Progenitor cell of endocrine pancreas (in vitro differentiated cells): ENCODE measurements at places on chromosomes 3 and 15. TPM values are rescaled to one million over a fixed set of nuclear protein-coding genes. Genes with fewer than 3 reads are reported as not detected.

DNA sequence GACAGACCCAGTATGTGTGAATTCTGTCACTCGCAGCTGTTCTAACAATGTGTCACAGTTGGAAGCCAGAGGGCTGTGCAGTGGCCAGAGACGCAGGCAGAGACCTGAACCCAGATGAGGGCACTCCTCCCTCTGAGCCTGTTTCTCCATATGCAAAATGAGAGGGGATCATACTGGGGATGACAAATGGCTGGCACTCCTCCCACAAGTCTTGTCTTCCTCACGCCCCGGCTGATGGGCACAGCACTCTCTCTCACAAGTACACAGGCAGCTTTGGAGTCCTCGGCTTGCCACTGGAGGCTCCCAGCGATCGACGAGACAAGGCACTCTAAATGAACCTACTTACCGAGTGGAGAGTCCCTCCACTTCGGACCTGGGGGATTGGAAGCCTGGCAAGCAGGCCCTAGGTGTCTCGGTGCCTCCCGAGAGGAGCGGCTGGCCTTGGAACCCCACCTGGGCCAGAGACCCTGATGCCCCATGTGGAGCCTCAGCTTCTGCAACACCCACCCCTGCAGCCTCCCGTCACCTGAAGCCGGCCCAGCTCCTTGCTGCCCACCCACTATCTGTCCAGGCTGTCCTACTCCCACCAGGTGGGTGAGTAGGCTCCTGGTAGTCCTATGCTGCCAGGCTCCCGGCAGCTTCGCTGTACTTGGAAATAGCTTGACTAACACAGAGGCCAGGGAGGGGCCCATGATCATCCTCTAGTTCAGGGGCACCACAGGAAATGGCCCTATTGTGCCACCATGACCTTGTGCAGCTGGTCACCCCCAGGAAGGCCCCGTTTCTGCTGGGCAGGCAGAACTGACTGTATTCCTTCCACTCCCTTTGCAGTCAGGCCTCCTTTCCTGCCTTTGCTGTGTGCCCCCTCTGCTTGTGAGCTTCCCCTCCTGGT, 65.0 kb upstream of the IQSEC1 start:
- H3K4me3 ChIP-seq: no peak overlapping the region
- H3K36me3 ChIP-seq: no peaks in the 10 kb centered on the region
- H3K4me1 ChIP-seq: no peaks in the 10 kb centered on the region
- H3K27me3 ChIP-seq: peaks cover 7% of the 10 kb centered on the region
- H3K27ac ChIP-seq: no peak overlapping the region

DNA sequence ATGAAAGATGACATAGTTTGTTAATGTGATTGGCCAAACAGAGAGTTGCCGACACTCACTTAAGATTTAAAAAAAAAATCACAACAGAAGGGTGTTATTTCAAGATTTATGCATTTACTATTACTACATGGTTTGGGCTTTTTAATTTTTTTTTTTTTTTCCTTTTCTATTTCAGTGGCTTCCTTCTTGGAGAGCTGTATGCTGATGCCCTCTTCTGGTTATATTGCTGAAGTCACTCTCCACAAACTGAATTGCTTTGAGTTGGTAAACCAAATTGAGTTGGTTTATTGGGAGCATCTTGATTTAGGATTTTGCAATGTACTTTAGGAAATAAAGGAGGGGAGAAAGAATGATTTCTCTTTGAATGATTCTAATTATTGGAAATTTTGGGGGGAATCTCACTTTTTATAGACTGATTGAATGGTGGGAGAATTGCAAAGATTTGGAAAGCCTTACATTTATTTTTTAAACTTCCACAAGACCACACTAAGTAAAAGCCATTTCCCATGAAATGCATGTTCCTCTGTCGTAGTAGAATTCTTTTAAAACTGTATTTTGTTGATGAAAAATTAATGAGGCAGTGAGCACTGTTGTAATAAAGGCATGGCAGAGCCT, 186.6 kb upstream of the FEZF2 start:
- no peaks in the 10 kb centered on the region for H3K4me1 ChIP-seq
- peaks cover 4% of the 10 kb centered on the region for H3K36me3 ChIP-seq
- no peaks in the 10 kb centered on the region for H3K27me3 ChIP-seq
- no peak overlapping the region for H3K4me3 ChIP-seq
- no peak for DNase-seq

The INKA1 gene
- total RNA-seq: not detected in 2 replicates

DNA sequence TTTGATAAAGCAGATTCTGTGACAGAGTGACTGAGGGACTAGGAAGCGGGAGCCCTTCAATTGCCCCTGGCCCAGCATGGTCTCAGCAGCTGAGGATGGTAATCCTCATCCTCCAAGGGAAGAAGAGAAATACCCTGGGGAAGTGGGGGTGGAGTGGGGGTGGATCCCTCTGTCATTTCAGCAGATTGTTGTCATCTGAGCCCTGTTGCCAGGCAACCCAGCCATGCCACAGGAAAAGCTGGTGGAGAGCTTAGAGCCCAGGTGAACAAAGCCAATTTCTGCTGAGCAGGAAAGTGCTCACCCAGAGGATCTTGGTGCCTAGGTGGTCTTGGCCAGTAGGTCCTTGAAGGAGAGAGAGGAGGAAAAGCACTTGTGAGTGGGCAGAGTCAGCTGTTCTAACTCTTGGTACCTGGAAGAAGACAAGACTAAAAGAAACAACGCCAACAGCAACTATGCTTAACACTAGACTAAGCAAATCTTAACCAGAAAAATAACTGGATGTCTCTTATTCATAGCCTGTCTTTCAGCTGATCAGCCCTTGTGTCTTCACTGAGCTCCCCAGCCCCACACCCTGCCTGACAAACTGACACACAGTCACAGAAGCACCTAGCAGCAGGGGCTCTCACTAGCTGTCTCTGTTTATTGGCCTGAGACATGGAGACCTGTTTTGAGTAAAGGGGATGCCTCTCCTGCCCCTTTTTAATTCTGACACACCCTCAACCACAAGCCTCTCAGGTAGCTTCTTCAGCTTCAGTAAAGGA, 40.1 kb upstream of the DCLK3 start:
- H3K36me3 ChIP-seq: no peaks in the 10 kb centered on the region
- H3K27ac ChIP-seq: no peak overlapping the region
- no peak for DNase-seq
- H3K4me1 ChIP-seq: no peaks in the 10 kb centered on the region

The ZKSCAN7 gene
- total RNA-seq: 22.4 and 25.0 TPM in 2 replicates

The ACKR4 gene
- not detected in 2 replicates for total RNA-seq

The GNB4 gene
- 1.4 and 2.6 TPM in 2 replicates for total RNA-seq

GRCh38 chr3:73192036-73192738, 130.7 kb downstream of the EBLN2 start:
- DNase-seq: no peak
- H3K4me3 ChIP-seq: no peak overlapping the region
- no peaks in the 10 kb centered on the region for H3K27me3 ChIP-seq
- no peak overlapping the region for H3K27ac ChIP-seq
- no peaks in the 10 kb centered on the region for H3K4me1 ChIP-seq
- H3K36me3 ChIP-seq: no peaks in the 10 kb centered on the region

- no peaks in the 10 kb centered on the region for H3K36me3 ChIP-seq
- no peak overlapping the region for H3K27ac ChIP-seq
- H3K27me3 ChIP-seq: peaks cover 2% of the 10 kb centered on the region
- peaks cover 2% of the 10 kb centered on the region for H3K4me1 ChIP-seq
These were observed 52.1 kb downstream of the TFG start for GRCh38 chr3:100761211-100761942.

The EPHB3 gene
- 11.7 and 13.4 TPM in 2 replicates for total RNA-seq

DNA sequence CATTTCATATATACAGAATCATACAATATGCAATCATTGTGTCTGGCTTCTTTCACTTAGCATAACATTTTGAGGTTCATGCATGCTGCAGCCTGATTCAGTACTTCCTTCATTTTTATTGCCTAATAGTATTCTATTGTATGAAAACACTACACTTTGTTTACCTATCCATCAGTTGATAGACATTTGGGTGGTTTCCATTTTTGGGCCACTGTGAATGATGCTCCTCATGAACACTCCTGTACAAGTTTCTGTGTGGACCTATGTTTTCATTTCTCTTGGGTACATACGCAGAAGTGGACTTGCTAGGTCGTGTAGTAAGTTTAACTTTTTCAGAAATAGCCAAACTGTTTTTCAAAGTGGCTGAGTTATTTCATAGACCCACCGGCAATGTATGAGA, 18.8 kb downstream of the TNIK start:
- H3K36me3 ChIP-seq: no peaks in the 10 kb centered on the region
- H3K4me1 ChIP-seq: no peaks in the 10 kb centered on the region
- H3K4me3 ChIP-seq: no peak overlapping the region
- no peak overlapping the region for H3K27ac ChIP-seq
- no peak for DNase-seq
- H3K27me3 ChIP-seq: no peaks in the 10 kb centered on the region

DNA sequence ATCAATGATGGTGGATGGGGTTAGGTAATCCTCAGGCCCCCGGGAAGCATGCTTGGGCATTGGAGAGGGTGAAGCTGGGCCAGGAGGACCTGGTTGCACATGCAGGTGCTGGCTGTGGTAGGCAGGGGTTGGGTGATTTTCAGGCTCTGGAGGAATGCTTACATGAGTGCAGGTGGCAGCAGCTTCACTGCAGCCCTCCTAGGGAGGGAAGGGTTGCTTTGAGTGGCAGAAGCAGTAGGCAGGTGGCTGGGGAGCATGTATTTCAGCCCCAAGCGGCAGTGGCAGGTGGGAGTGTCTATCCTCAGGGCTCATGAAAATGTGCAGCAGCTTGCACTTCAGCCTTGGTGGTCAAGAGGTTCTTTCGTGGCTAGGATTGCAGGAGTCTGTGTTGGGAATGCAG, 230.0 kb upstream of the CTNNB1 start:
- no peak for DNase-seq
- H3K27me3 ChIP-seq: no peaks in the 10 kb centered on the region
- peaks cover 1% of the 10 kb centered on the region for H3K36me3 ChIP-seq
- H3K4me3 ChIP-seq: no peak overlapping the region
- peaks cover 5% of the 10 kb centered on the region for H3K4me1 ChIP-seq

DNA sequence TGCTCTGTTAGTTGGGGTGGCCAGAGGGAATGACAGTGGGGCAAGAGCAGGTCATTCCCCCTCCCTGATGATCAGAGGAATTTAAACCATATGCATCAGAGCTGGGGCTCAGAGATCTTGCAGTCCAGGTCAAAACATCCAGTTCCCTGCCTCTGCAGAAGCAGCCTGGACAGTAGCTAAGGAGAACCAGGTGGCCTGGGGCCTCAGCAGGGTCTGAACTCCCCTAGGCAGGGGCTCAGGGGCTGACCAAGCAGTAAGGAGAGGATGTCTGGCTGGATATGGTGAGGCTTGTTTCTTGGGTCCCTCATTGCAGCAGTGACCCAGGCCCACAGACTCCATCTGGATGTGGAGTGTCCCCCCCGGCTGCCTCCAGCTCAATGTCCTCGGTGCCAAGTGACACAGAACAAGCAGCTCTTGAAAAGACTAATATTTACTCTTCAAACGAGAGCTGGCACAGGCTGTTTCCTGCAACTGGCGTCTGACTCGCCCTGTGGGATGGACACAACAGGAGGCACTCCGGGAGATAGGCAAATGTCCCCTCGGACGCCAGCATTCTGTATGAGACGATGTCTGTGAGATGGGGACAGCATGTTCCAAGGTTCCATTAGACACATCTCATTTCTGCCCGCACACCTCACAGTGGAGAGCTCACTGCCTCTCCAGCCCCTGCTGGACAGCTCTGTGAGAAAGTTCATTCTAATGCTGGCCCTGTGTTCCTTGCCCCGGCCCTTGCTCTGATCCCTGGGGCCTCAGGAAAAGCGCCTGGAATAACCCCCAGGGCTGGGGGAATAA, 37.1 kb downstream of the SEC22C start:
- peaks cover 5% of the 10 kb centered on the region for H3K27me3 ChIP-seq
- no peak for DNase-seq
- H3K27ac ChIP-seq: no peak overlapping the region
- no peak overlapping the region for H3K4me3 ChIP-seq
- peaks cover 2% of the 10 kb centered on the region for H3K36me3 ChIP-seq

GRCh38 chr3:100289339-100289738, 28.5 kb downstream of the TBC1D23 start:
- no peak overlapping the region for H3K27ac ChIP-seq
- H3K4me1 ChIP-seq: no peaks in the 10 kb centered on the region
- no peak for DNase-seq
- no peaks in the 10 kb centered on the region for H3K27me3 ChIP-seq
- H3K36me3 ChIP-seq: peaks cover 23% of the 10 kb centered on the region

DNA sequence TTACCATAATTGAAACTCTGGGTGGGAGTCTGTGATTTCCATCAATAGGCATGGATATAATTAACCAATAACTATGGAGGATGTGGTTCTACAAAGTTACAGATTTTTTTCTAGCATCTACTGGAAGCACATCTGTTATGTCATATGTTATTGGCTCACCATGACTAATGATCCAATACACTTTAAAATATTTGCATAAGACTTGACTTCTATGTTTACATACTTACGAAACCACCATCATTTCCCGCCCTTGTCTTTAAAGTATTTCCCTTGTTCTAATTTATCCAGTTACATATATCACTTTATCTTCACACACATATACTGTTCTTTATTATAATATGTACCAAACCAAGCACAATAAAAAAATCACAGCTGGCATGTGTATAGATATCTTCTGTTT, 380.3 kb upstream of the CBLB start:
- H3K4me3 ChIP-seq: no peak overlapping the region
- no peaks in the 10 kb centered on the region for H3K36me3 ChIP-seq
- H3K27me3 ChIP-seq: no peaks in the 10 kb centered on the region
- no peak for DNase-seq
- H3K27ac ChIP-seq: no peak overlapping the region

DNA sequence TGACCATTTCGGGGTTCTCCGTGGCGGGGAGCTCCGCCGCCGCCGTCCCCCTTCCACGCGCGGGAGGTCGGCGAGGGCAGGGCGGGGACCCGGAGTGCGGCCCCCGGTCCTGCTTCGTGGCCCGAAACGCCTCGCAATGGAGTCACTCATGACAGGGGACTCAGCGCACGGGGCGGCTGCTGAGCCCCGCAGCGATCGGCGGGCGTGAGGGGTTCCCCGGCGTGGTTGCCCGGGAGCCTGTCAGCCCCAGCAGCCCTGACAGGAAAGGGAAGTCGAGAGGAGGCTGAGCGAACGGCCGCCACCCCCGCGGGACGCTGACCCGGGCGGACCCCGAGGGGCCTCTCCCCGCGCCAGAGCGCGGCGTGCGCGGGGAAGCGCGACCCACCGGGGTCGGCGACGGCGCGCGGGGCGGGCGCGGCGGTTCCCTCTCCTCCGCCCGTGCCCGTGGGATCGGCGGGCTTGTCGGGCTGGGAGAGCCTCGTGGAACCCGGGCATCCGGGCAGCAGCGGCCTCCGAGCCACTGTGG, 564 bp upstream of the PIGZ start:
- H3K4me3 ChIP-seq: peak overlapping the region; percentile 64
- DNase-seq: no peak
- peaks cover 1% of the 10 kb centered on the region for H3K4me1 ChIP-seq
- peaks cover 48% of the 10 kb centered on the region for H3K27me3 ChIP-seq
- no peak overlapping the region for H3K27ac ChIP-seq

The C2CD4B gene
- total RNA-seq: 0.53 and 0.69 TPM in 2 replicates

The CILP gene
- 0.22 and 0.29 TPM in 2 replicates for total RNA-seq

GRCh38 chr15:74240002-74240568, 4.0 kb downstream of the CCDC33 start:
- peaks cover 7% of the 10 kb centered on the region for H3K4me1 ChIP-seq
- H3K27ac ChIP-seq: no peak overlapping the region

- H3K27ac ChIP-seq: no peak overlapping the region
- no peaks in the 10 kb centered on the region for H3K4me1 ChIP-seq
- H3K36me3 ChIP-seq: peaks cover 4% of the 10 kb centered on the region
- no peaks in the 10 kb centered on the region for H3K27me3 ChIP-seq
These were observed 188.3 kb downstream of the IL5RA start for GRCh38 chr3:2921903-2922302.

The SLC28A1 gene
- total RNA-seq: not detected in 2 replicates

The TRPM1 gene
- total RNA-seq: not detected in 2 replicates

The MYRIP gene
- 0.29 and 0.57 TPM in 2 replicates for total RNA-seq

GRCh38 chr3:38107911-38108648, 28.8 kb downstream of the ACAA1 start:
- no peak overlapping the region for H3K4me3 ChIP-seq
- DNase-seq: no peak
- H3K36me3 ChIP-seq: no peaks in the 10 kb centered on the region
- no peaks in the 10 kb centered on the region for H3K4me1 ChIP-seq

The SCG5 gene
- total RNA-seq: 18.2 and 19.4 TPM in 2 replicates
